MCF 10A (cell line): ENCODE measurements at places on chromosomes 3 and 15. TPM values are rescaled to one million over a fixed set of nuclear protein-coding genes. Genes with fewer than 3 reads are reported as not detected.

DNA sequence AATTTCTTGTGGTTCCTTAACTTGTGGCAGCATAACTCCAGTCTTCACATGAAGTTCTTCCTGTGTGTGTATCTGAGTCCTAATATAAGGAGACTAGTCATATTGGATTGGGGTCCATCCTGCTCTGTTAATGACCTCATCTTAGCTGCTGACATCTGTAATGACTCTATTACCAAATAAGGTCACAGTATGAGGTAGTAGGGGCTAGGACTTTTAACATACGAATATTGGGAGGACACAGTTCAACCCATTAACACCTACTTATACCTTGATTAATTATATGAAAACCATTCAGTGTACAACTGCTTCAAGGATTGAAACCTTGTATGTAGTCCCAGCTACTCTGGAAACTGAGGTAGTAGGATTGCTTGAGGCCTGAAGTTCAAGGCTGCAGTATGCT lies 43.9 kb downstream of the OIP5 start:
- H3K27me3 ChIP-seq = no peaks in the 10 kb centered on the region
- peak overlapping the region; percentile 49 for H3K27ac ChIP-seq
- peaks cover 19% of the 10 kb centered on the region for H3K4me1 ChIP-seq
- H3K4me3 ChIP-seq = no peak overlapping the region

The CCR3 gene
- total RNA-seq = not detected in 2 replicates

The SPG21 gene
- total RNA-seq = 63.1 and 70.4 TPM in 2 replicates

DNA sequence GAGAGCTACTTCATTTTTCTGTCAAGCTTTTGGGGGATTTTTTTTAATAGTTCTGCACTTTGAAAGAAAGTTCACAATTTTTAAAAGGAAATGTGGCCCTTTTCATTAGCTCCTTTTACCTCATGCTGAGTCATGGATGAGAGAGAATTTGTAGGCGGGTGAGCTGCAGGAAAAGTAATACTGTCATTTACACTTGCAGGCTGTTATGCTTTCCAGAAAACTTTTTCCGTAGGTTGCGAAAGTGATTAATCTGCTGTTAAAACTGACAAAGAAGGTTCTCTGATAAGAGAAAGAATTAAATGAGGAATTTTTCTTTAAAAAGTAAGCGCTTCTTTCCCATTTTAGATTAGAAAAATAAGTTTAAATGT lies 430.2 kb downstream of the LPP start:
- no peaks in the 10 kb centered on the region for H3K27me3 ChIP-seq
- H3K36me3 ChIP-seq = no peaks in the 10 kb centered on the region
- DNase-seq = peak; percentile 78

- DNase-seq = no peak
- no peak overlapping the region for H3K4me3 ChIP-seq
- H3K27me3 ChIP-seq = no peaks in the 10 kb centered on the region
These were observed 96.0 kb downstream of the LSM3 start for GRCh38 chr3:14274612-14274936.

DNA sequence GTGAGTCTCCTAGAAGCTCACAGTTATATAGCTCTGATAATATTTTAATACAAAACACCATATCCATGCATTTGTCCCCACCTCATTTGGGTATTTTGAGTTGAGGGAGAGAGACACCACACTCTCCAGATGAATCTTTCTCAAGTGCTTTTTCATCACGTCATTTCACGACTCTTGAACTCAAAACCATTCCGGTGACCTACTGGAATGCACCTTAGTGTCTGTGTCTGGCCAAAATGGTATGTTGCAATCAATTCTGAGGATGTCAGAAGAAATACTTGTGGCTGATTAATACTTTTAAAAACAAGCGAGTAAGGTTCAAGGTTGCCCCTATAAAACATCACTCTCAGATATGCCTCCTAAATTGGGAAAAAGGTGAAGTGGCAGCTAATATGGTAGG lies 352.6 kb upstream of the ICE2 start:
- H3K27me3 ChIP-seq = peaks cover 38% of the 10 kb centered on the region
- H3K4me1 ChIP-seq = peaks cover 14% of the 10 kb centered on the region
- no peaks in the 10 kb centered on the region for H3K36me3 ChIP-seq
- peak; percentile 18 for DNase-seq
- no peak overlapping the region for H3K4me3 ChIP-seq
- H3K27ac ChIP-seq = no peak overlapping the region

- no peaks in the 10 kb centered on the region for H3K4me1 ChIP-seq
- H3K27ac ChIP-seq = no peak overlapping the region
- H3K27me3 ChIP-seq = peaks cover 90% of the 10 kb centered on the region
- DNase-seq = no peak
- H3K4me3 ChIP-seq = no peak overlapping the region
These were observed 7.5 kb upstream of the ITGA11 start for GRCh38 chr15:68439506-68439905.

- no peaks in the 10 kb centered on the region for H3K27me3 ChIP-seq
- DNase-seq = no peak
- no peaks in the 10 kb centered on the region for H3K4me1 ChIP-seq
- peaks cover 71% of the 10 kb centered on the region for H3K36me3 ChIP-seq
These were observed 29.8 kb downstream of the FBXL22 start for GRCh38 chr15:63626955-63627354.

DNA sequence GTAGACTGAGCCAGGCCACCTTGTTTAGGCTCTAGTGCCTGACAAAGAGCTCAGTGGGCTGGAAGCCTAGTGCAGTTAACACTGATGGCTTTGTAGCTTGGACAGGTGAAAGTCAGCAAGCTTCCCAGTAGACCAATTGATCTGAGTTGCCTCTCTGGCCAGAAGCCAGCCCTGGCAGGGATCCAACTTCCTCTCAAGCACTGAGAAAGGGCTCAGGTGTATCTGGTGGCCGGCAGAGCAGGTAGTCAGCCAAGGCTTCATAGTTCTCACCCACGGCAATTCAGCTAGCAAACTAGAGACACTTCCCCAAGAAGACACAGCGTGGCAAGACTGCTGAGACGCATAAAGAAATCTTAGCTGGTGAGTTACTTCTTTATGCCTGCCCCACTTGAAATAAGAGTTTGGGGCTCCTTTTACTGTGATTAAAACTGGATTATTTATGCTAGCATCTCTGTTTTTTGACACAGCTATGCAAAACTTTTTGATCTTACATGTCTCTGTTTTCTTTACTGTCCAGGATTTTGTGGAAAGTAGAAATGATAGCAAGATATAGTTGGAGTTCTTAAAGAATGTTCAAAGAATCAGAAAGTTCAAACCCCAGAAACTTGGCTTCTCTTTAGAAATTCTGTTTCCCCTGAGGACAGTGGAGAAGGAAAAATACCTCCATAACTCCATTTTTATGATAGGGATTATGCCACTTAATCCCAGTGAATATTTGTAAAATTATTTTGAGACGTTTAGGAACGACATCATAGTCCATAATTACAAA lies 8.4 kb upstream of the CA12 start:
- peak; percentile 67 for DNase-seq
- H3K4me1 ChIP-seq = no peaks in the 10 kb centered on the region
- H3K27me3 ChIP-seq = no peaks in the 10 kb centered on the region
- H3K27ac ChIP-seq = no peak overlapping the region
- no peaks in the 10 kb centered on the region for H3K36me3 ChIP-seq
- H3K4me3 ChIP-seq = no peak overlapping the region

- H3K36me3 ChIP-seq = peaks cover 55% of the 10 kb centered on the region
- H3K4me1 ChIP-seq = no peaks in the 10 kb centered on the region
- no peaks in the 10 kb centered on the region for H3K27me3 ChIP-seq
- no peak overlapping the region for H3K27ac ChIP-seq
- H3K4me3 ChIP-seq = no peak overlapping the region
These were observed 59.9 kb downstream of the AP4E1 start for GRCh38 chr15:50968353-50968752.

DNA sequence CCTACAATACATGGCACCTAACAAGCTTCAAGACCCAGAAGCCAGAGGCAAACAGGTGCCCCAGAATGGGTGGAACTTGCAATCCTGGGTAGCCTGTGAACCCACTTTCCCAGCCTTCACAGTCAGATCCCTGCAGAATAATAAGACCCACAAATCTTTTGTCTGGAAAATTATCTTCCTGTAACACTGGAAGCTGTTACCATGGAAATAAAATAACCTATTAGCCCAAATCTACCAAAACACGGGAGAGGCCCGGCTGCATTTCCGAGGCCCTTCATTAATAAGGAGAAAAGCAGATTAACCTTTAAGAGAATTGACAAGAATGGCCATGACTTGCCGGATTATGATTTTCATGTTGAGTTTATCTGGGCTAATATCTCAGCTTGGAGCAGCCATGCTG lies 256.1 kb upstream of the PROK2 start:
- peaks cover 50% of the 10 kb centered on the region for H3K27me3 ChIP-seq
- H3K4me1 ChIP-seq = no peaks in the 10 kb centered on the region

DNA sequence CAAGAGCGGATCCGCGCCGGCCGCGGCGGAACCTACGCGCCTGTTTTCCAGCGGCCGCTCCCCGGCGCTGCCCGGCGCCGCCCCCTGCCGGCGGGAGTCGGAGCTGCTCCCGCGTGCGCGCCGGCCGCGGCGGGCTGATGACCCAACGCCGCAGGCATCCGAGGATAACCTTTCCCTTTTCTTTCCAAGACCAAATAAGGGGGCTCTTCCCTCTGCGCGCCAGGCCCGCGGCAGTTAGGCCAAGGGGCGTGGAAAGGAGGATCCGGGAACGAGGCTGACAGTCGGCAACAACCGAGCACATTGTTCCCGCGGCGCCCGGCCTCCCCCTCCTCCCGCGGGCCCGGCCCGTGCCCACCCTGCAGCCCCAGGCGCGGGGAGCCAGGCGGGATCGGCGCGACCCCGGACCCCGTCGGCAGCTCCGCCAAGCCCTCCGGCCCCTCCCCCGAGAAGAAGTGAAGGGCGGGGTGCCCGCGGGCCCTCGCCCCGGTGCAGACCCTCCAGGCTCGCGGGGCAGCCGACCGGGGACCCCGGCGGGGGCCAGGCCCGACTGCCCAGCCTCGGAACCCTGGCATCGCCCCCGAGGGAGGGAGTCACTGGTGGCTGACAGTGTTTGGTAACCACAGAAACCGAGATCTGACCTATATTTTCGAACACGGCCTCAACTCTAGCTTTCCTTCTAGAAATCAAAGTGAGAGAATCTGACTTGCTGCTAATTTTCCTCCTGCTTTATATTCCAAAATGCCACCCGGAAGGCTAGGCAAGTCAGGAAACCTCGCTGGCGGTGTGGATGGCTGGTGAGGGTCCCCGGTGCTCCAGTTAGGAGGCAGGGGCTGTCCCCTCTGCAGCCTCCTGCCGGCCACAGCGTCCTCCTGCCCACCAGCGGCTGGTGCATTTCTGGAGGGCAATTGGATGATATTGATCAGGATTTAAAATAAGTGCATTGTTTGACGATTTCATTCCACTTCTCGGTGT lies 45.6 kb upstream of the SYNM start:
- H3K36me3 ChIP-seq = peaks cover 4% of the 10 kb centered on the region
- H3K4me1 ChIP-seq = no peaks in the 10 kb centered on the region
- H3K27me3 ChIP-seq = peaks cover 30% of the 10 kb centered on the region
- peak overlapping the region; percentile 63 for H3K4me3 ChIP-seq
- peak; percentile 50 for DNase-seq
- no peak overlapping the region for H3K27ac ChIP-seq

DNA sequence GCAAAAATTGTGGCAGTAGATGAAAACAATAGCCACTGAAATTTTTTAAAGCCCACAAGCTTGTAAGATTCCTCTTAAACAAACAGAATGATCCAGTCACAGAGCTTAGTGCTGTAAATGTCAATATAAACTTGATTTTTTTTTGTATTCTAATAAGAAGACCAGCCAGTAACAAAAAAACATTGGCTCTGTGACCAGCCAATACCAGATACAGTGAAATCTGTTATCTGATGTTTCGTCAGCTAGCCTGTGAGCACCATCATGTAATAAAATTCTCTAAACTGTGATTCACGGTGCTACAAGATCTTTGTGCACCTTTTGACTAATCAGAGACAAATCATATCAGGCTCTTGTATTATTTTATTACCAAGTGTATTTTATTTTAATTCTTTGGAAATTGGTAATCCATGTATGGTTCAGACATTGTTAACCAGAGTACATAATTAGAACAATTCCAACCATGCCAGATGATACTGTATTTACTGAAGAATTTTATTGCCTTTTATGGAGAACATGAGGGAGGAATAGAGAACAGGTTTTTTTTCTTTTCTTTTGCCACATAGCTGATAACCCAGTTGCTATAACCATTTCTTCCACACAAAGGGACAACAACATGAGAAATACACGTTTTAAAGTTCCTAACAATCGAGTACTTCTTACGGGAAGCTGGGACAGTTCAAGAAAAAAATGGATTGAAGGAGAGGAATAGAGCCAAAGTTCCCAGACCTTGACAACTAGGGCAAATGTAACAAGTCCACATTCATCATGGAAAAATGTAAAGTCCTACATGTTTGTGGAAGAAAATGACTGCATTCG lies 71.9 kb downstream of the FILIP1L start:
- DNase-seq = peak; percentile 68
- H3K27me3 ChIP-seq = no peaks in the 10 kb centered on the region
- peak overlapping the region; percentile 29 for H3K4me3 ChIP-seq

- peaks cover 18% of the 10 kb centered on the region for H3K4me1 ChIP-seq
- H3K27ac ChIP-seq = no peak overlapping the region
- no peak overlapping the region for H3K4me3 ChIP-seq
- DNase-seq = no peak
- no peaks in the 10 kb centered on the region for H3K27me3 ChIP-seq
These were observed 231.3 kb downstream of the KLF13 start for GRCh38 chr15:31557899-31558298.

The GOLGA8J gene
- 0.21 TPM in 1 of 2 replicates, not detected in the other for total RNA-seq
